ENCODE measurements at places on chromosomes 12 and 14. TPM values are rescaled to one million over a fixed set of nuclear protein-coding genes. Genes with fewer than 3 reads are reported as not detected.

Gene ZFYVE1
- 6.8 TPM for polyA plus RNA-seq

Gene SUSD6
- 20.7 TPM for polyA plus RNA-seq

DNA sequence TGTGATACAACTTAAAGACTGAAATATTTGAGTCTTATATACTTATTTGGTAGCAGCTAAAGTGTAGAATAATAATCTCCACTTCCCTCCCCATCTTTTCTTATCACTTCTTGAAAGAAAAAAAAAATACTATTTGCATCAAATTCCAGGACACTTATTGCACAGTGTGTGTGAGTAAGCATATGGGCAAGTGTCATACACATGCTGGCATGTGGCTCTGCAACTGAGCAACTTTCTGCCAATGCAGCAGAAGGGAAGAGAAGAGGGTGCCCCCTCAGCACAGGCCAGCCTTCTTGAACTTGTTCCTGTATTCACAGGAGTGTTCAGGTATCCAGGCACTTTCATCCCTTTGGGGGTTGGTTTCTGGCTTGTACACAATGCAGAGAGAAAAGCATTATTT lies 145.8 kb downstream of the CPNE8 start:
- no peak for DNase-seq

GRCh38 chr12:52813885-52814709 lies at the start of gene KRT4:
Gene KRT4, minus strand, starts transcription at chr12:52814116. Its CDS starts 58 bp downstream, at chr12:52814058.
- DNase-seq: no peak

DNA sequence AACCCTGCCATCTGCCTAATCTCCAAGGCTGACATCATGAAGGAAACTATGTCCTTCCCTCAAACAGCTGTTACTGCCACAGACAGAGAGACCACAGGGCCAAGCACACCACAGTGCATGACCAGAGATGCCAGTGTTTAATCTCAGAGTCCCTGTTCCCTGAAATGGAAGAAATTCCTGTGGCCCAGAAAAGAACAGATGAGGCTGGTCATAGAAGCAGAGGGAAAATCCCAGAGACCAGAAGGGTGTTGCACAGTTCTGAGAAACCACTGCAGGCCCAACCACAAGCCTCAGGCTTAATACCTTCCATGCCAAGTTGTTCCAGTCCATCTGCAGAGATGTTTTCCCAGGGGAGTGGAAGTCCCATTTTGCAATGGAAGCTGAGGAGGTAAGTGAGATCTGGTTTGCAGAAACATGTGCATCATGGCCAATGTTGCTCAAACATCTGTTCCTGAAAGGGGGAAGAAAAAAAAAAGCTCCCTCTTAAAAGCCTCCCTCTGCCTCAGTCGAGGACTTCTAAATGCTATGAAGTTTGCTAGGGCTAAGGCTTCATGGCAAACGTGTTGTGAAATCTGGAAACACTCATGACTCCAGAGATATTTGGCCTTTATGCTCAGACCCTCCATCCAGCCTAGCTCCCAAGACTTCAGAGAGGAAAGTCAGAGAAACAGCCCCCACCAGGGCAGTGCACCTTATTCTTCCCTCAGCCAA lies 98.6 kb downstream of the SCARB1 start:
- DNase-seq: no peak

GRCh38 chr12:118682656-118683055 lies 298.7 kb upstream of the SRRM4 start:
- no peak for DNase-seq

Measured in naive B cell (primary cell).